ENCODE measurements at places on chromosomes 4 and X.

- peaks cover 2% of the 10 kb centered on the region for H3K36me3 ChIP-seq
- peaks cover 26% of the 10 kb centered on the region for H3K27me3 ChIP-seq
- DNase-seq: no peak
- no peak overlapping the region for H3K4me3 ChIP-seq
Measured at GRCh38 chr4:1045595-1046201, 34.3 kb downstream of the FGFRL1 start.

GRCh38 chr4:52107745-52108144 is 56.6 kb downstream of the SPATA18 start:
- no peak overlapping the region for H3K27ac ChIP-seq
- no peaks in the 10 kb centered on the region for H3K4me1 ChIP-seq
- H3K4me3 ChIP-seq: no peak overlapping the region
- DNase-seq: no peak
- H3K36me3 ChIP-seq: no peaks in the 10 kb centered on the region
- H3K27me3 ChIP-seq: peaks cover 5% of the 10 kb centered on the region

GRCh38 chr4:186266729-186267456 is 904 bp downstream of the F11 start:
- peaks cover 7% of the 10 kb centered on the region for H3K27me3 ChIP-seq
- no peak overlapping the region for H3K27ac ChIP-seq
- H3K4me3 ChIP-seq: no peak overlapping the region
- H3K4me1 ChIP-seq: no peaks in the 10 kb centered on the region

DNA sequence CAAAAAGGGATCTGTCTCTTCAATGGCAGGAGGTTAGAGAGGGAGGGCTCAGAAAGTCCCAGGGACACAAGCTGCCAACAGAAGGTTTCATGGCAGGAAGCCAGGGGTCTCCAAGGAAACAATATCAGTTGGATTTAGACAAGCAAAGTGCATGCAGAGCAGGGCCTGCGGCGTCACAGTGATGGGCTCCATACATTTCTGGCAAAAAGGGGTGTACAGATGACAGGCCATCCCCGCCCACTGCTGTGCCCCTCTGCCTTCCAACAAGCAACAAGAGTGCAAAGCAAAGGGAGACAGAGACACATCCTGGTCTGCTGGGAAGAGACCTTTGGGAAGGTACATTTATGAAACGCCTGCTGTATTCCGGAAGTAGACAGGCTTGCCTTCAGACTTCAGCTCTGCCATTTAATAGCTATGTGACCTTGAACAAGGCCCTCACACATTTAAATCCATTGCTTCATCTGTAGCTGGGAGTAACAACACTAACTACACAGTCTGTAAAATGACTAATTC is 121.2 kb downstream of the AFAP1 start:
- H3K4me3 ChIP-seq: no peak overlapping the region
- H3K27me3 ChIP-seq: peaks cover 5% of the 10 kb centered on the region
- H3K36me3 ChIP-seq: no peaks in the 10 kb centered on the region
- H3K4me1 ChIP-seq: no peaks in the 10 kb centered on the region

DNA sequence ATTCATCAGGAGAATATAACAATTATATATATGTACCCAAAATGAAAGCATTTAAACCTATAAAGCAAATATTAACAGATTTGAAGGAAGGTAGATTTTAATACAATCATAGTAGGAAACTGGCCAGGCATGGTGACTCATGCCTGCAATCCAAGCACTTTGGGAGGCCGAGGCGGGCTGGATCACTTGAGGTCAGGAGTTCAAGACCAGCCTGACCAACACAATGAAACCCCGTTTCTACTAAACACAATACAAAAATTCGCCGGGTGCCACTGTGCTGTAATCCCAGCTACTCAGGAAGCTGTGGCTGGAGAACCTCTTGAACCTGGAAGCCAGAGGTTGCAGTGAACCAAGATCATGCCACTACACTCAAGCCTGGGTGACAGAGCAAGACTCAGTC is 118.3 kb downstream of the KCNIP4 start:
- no peak for DNase-seq
- no peak overlapping the region for H3K4me3 ChIP-seq
- no peaks in the 10 kb centered on the region for H3K27me3 ChIP-seq

Measured in memory B cell (primary cell).